ENCODE measurements at places on chromosomes 6 and 20.

DNA sequence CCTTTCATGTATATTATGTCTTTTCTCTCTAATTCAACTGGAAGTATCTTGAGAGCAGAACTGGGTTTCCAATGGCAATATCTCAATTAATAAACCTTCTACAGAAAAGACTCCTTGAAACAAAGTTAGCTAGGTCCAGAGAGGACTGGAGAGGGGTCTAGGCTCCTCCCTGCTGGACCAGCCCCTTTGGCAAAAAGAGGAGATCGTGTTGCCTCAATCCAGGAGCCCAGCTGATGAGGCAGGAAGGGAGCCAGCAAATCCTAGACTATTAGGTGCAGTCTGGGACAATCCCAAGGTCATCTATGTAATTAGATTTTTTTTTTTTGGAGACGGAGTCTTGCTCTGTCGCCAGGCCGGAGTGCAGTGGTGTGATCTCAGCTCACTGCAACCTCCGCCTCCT lies 21.9 kb downstream of the BCL2L1 start:
- peaks cover 30% of the 10 kb centered on the region for H3K4me1 ChIP-seq
- no peak overlapping the region for H3K4me3 ChIP-seq
- H3K27me3 ChIP-seq = no peaks in the 10 kb centered on the region
- peaks cover 4% of the 10 kb centered on the region for H3K36me3 ChIP-seq
- peak overlapping the region; percentile 70 for H3K27ac ChIP-seq
- DNase-seq = no peak

GRCh38 chr6:41558033-41558807 lies 12.0 kb downstream of the FOXP4 start:
- H3K4me1 ChIP-seq = no peaks in the 10 kb centered on the region
- H3K36me3 ChIP-seq = peaks cover 5% of the 10 kb centered on the region
- no peak overlapping the region for H3K27ac ChIP-seq
- H3K4me3 ChIP-seq = no peak overlapping the region
- no peaks in the 10 kb centered on the region for H3K27me3 ChIP-seq

GRCh38 chr6:149347067-149347466 lies 29.6 kb downstream of the TAB2 start:
- DNase-seq = no peak
- H3K27ac ChIP-seq = no peak overlapping the region
- H3K4me3 ChIP-seq = no peak overlapping the region

GRCh38 chr6:92763680-92764079 lies 655.7 kb downstream of the EPHA7 start:
- no peaks in the 10 kb centered on the region for H3K27me3 ChIP-seq
- DNase-seq = no peak
- H3K4me3 ChIP-seq = no peak overlapping the region
- no peaks in the 10 kb centered on the region for H3K36me3 ChIP-seq
- no peaks in the 10 kb centered on the region for H3K4me1 ChIP-seq
- H3K27ac ChIP-seq = no peak overlapping the region

DNA sequence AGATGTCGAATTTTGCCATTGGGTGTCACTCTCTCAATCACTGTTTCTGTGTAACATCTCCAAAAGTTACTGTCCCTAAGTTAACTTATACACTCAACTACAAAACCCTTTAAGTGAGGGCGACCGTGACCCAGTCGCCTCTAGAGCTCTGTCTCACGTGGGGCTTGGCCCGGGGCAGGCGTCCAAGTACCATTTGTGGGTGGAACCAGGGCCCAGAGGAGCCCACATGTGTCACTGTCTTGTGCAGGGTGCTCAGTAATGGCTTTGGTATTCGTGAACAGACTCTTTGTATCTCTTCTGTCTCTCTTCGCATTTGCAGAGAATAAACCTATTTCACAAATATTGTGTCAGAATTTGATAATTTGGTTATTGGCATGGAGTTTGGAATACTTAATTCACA lies 109.9 kb upstream of the THBS2 start:
- no peaks in the 10 kb centered on the region for H3K27me3 ChIP-seq
- no peaks in the 10 kb centered on the region for H3K36me3 ChIP-seq
- no peak overlapping the region for H3K4me3 ChIP-seq
- H3K27ac ChIP-seq = no peak overlapping the region
- peak; percentile 49 for DNase-seq

DNA sequence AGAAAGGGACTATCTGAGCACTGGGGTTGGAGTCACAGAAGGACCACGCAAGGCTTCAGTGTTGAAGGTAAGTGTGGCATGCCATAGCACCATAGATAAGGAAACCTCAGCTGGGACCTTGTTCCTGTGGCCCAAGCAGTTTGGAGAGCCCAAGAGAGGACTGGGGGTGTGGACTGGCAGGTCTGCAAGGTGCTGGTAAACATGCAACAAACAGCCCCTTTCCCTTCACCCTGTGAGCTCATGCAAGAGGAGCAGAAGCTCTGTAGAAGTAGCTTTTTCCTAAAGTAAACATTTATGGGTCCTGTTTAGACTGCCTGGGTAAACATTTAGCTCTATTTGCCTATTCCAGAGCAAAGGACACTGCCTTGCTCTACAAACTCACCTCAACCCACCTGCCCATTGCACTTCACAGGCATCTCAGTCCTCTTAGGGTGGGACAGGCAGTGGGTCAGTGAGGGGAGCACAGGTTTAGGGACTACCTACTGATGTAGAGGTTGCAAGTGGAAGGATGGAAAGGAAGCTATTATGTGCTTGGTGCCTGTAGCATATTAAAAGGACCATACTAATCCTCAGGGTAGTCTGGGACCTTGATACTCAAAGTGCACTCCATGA lies 12.0 kb downstream of the ZSCAN31 start:
- H3K4me1 ChIP-seq = no peaks in the 10 kb centered on the region
- H3K4me3 ChIP-seq = no peak overlapping the region
- no peak for DNase-seq
- H3K36me3 ChIP-seq = peaks cover 11% of the 10 kb centered on the region
- no peaks in the 10 kb centered on the region for H3K27me3 ChIP-seq

- no peaks in the 10 kb centered on the region for H3K36me3 ChIP-seq
- H3K27me3 ChIP-seq = peaks cover 19% of the 10 kb centered on the region
- H3K4me3 ChIP-seq = no peak overlapping the region
- H3K27ac ChIP-seq = no peak overlapping the region
These were observed 1.4 kb downstream of the DEFB132 start for GRCh38 chr20:258963-259362.

- no peaks in the 10 kb centered on the region for H3K36me3 ChIP-seq
- H3K27me3 ChIP-seq = no peaks in the 10 kb centered on the region
- no peak for DNase-seq
- peaks cover 3% of the 10 kb centered on the region for H3K4me1 ChIP-seq
- H3K27ac ChIP-seq = no peak overlapping the region
These were observed 35.3 kb downstream of the KIAA0408 start for GRCh38 chr6:127423921-127424320.

GRCh38 chr6:5112066-5112799 lies 27.1 kb downstream of the PPP1R3G start:
- no peaks in the 10 kb centered on the region for H3K36me3 ChIP-seq
- no peaks in the 10 kb centered on the region for H3K27me3 ChIP-seq
- H3K4me3 ChIP-seq = no peak overlapping the region
- peaks cover 2% of the 10 kb centered on the region for H3K4me1 ChIP-seq
- DNase-seq = peak; percentile 52

- H3K27ac ChIP-seq = no peak overlapping the region
- no peaks in the 10 kb centered on the region for H3K27me3 ChIP-seq
- no peak for DNase-seq
- no peak overlapping the region for H3K4me3 ChIP-seq
These were observed 99.2 kb downstream of the OR2B2 start for GRCh38 chr6:27812805-27813492.

DNA sequence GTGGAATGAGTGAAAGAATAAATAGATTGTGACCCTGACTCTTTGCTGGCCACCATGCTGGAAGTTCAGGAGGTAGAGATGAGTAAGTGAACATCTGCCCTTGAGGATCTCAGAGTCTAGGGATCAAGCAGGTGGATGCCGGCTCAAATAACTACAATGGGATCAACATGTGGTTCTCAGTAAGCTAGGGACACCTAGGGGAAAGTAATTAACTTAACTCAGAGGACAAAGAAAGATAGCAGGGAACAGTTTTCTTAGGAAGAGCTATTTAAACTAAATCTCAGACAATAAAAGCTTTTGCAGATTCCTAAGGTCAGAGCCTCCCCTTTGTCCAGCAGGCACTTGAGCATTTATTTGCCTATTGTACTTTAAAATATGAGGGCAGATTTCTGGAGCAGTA lies 29.1 kb downstream of the SLC13A3 start:
- DNase-seq = no peak
- H3K36me3 ChIP-seq = no peaks in the 10 kb centered on the region
- H3K4me1 ChIP-seq = peaks cover 2% of the 10 kb centered on the region
- H3K27me3 ChIP-seq = no peaks in the 10 kb centered on the region
- no peak overlapping the region for H3K4me3 ChIP-seq

- no peak overlapping the region for H3K4me3 ChIP-seq
- peaks cover 20% of the 10 kb centered on the region for H3K4me1 ChIP-seq
- no peaks in the 10 kb centered on the region for H3K36me3 ChIP-seq
- H3K27ac ChIP-seq = peak overlapping the region; percentile 44
- no peaks in the 10 kb centered on the region for H3K27me3 ChIP-seq
These were observed 124.1 kb upstream of the DST start for GRCh38 chr6:56766806-56767178.

DNA sequence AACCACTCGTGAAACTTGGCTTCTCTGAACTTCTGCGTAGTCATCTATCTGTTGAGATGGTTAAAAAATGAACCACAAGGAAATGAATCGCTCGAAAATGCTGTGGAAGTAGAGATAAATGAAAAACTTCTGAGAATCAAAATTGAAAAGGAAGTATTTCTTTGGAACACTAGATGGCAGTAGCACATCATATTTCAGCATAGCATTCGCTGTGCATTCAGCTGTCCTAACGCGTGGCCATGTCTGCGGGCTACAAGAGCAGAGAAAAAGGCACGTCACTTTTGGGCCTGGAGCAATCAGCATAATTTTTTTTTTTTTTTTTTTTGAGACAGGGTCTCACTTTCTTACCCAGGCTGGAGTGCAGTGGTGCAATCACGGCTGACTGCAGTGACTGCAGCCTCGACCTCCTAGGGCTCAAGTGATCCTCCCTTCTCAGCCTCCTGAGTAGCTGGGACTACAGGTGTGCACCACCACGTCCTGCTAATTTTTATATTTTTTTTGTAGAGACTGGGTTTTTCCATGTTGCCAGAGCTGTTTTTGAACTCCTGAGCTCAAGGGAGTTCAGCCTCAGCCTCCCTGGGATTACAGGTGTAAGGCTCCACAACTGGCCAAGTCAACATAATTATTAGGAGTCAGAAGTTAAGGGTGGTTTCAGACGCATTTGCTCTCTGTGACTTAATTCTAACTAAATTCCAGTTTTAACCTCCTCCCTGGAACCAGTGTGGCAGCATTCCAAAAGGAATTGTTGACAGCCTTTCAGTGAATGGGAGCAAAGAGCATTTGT lies 8.8 kb upstream of the PERP start:
- H3K27ac ChIP-seq = no peak overlapping the region
- DNase-seq = peak; percentile 74
- H3K4me1 ChIP-seq = no peaks in the 10 kb centered on the region
- no peak overlapping the region for H3K4me3 ChIP-seq
- H3K27me3 ChIP-seq = peaks cover 19% of the 10 kb centered on the region

- no peak overlapping the region for H3K4me3 ChIP-seq
- H3K4me1 ChIP-seq = peaks cover 6% of the 10 kb centered on the region
- H3K27ac ChIP-seq = no peak overlapping the region
- DNase-seq = no peak
- no peaks in the 10 kb centered on the region for H3K27me3 ChIP-seq
These were observed 96.6 kb downstream of the ARID1B start for GRCh38 chr6:156873654-156874380.

- H3K27me3 ChIP-seq = no peaks in the 10 kb centered on the region
- H3K4me1 ChIP-seq = no peaks in the 10 kb centered on the region
- H3K4me3 ChIP-seq = peak overlapping the region; percentile 40
- H3K27ac ChIP-seq = peak overlapping the region; percentile 15
- DNase-seq = peak; percentile 92
- no peaks in the 10 kb centered on the region for H3K36me3 ChIP-seq
These were observed 96.5 kb downstream of the HFE start for GRCh38 chr6:26183581-26184366.

- no peaks in the 10 kb centered on the region for H3K36me3 ChIP-seq
- H3K27me3 ChIP-seq = no peaks in the 10 kb centered on the region
- no peak overlapping the region for H3K27ac ChIP-seq
- no peak overlapping the region for H3K4me3 ChIP-seq
- H3K4me1 ChIP-seq = peaks cover 7% of the 10 kb centered on the region
These were observed 399.0 kb downstream of the CDKAL1 start for GRCh38 chr6:20933057-20933788.

GRCh38 chr20:9280666-9281065 lies 211.8 kb downstream of the PLCB4 start:
- no peaks in the 10 kb centered on the region for H3K27me3 ChIP-seq
- peak; percentile 21 for DNase-seq
- H3K27ac ChIP-seq = no peak overlapping the region
- H3K36me3 ChIP-seq = no peaks in the 10 kb centered on the region

GRCh38 chr6:145214570-145214969 lies 520.8 kb downstream of the EPM2A start:
- H3K36me3 ChIP-seq = no peaks in the 10 kb centered on the region
- peak; percentile 39 for DNase-seq
- H3K4me1 ChIP-seq = no peaks in the 10 kb centered on the region
- H3K27ac ChIP-seq = no peak overlapping the region
- no peak overlapping the region for H3K4me3 ChIP-seq

DNA sequence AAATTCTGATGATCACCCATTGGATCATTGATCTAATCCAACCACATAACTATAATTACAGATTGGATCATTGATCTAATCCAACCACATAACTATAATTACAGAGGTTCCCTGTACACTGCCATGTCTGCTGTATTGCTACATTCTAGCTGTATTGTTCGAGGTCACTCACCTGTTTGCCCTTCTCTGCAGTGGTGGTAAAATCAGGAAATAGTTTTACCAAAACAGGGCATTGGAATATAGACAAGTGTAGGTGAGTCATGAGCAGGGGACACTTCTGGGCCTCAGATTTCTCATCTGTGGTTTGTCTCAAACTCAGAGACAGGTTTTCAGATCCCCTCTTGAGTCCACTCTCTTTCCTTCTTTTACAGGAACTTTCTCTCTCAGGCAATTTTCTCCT lies 9.0 kb upstream of the AFDN start:
- no peaks in the 10 kb centered on the region for H3K4me1 ChIP-seq
- H3K27ac ChIP-seq = no peak overlapping the region
- no peak for DNase-seq

GRCh38 chr6:153231048-153231646 lies 100.1 kb upstream of the RGS17 start:
- H3K36me3 ChIP-seq = no peaks in the 10 kb centered on the region
- peak; percentile 12 for DNase-seq
- H3K4me1 ChIP-seq = no peaks in the 10 kb centered on the region
- no peak overlapping the region for H3K4me3 ChIP-seq
- no peak overlapping the region for H3K27ac ChIP-seq

GRCh38 chr20:23349338-23350195 lies 1.0 kb upstream of the NXT1 start:
- H3K4me1 ChIP-seq = peaks cover 5% of the 10 kb centered on the region
- H3K27me3 ChIP-seq = no peaks in the 10 kb centered on the region
- peak overlapping the region; percentile 60 for H3K4me3 ChIP-seq
- peaks cover 6% of the 10 kb centered on the region for H3K36me3 ChIP-seq
- H3K27ac ChIP-seq = peak overlapping the region; percentile 95
